ENCODE measurements at places on chromosomes 12 and 14.

- no peaks in the 10 kb centered on the region for H3K27me3 ChIP-seq
- DNase-seq, result no peak
- no peak overlapping the region for H3K4me3 ChIP-seq
Measured at GRCh38 chr12:133010657-133011297, 24.6 kb downstream of the ZNF26 start.

DNA sequence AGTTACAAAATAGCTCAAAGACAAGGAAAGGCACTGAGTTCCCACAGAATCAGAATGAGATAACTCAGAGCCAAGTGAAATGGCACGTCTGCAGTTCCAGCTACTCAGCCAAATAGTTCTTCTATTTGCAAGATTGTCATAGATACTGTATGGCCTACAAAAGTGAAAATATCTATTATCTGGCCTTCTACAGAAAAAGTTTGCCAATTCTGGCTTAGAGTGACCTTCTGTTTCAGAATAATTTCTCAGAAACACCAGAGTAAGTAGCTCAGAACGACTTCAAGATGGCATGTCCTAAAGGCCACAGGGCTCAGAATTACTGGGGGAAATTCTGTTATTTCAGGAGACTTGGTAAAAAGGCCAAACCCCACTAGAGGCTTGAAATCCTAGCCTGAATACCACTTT lies 10.7 kb upstream of the RTRAF start:
- DNase-seq, result no peak
- no peaks in the 10 kb centered on the region for H3K4me1 ChIP-seq
- H3K4me3 ChIP-seq, result no peak overlapping the region
- H3K27ac ChIP-seq, result no peak overlapping the region

DNA sequence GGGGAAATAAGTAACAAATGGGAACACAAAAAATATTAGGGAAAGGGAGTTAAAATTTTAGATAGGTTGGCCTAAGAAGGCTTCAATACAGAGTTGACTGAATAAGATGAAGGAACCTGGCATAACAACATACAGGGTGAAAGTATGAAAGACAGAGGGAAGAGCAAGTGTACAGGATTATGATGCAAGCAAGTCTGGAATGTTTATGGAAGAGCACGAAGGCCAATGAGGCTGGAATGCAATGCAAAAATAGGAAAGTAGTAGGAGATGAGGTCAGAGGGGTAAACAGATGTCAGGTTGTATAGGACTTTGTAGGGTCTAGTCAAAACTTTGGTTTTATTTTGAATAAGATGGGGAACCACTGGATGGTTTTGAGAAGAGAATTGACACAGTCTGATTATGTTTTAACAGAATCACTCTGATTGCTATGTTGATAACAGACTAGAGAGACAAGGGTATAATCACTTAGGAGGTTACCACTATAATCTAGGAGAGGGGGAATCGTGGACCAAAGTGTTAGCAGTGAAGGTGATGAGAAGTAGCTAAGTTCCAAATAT lies 96.8 kb downstream of the OSBPL8 start:
- no peaks in the 10 kb centered on the region for H3K4me1 ChIP-seq
- H3K27me3 ChIP-seq, result no peaks in the 10 kb centered on the region
- H3K4me3 ChIP-seq, result no peak overlapping the region

GRCh38 chr14:81208489-81208888 lies 12.3 kb downstream of the GTF2A1 start:
- H3K4me3 ChIP-seq, result no peak overlapping the region
- H3K27me3 ChIP-seq, result no peaks in the 10 kb centered on the region
- H3K36me3 ChIP-seq, result peaks cover 6% of the 10 kb centered on the region
- no peak for DNase-seq
- H3K4me1 ChIP-seq, result no peaks in the 10 kb centered on the region

DNA sequence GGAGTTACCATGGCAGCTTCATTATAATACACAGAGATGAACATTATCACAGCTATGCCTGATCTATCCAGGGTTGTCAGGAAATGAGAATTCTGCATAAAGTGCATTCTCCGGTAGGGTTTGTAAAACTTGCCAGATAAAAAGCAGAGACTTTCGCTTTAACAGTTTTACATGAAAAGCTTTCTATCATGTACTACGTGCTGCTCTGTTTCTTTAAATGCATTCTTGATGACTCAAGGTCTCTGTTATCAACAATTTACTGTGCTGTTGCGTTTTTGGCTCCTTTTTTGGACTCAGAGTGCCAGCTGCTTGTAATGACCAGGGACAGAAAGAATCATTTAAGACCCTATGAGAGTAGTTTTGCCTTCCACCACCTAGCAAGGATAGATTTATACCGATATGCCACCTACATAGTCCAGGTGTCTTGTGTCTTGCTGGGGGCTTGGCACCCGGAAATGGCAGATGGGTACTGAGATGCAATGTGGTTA lies 371.2 kb downstream of the BTG1 start:
- H3K27me3 ChIP-seq, result no peaks in the 10 kb centered on the region
- no peaks in the 10 kb centered on the region for H3K36me3 ChIP-seq
- H3K4me1 ChIP-seq, result peaks cover 4% of the 10 kb centered on the region
- H3K4me3 ChIP-seq, result no peak overlapping the region
- DNase-seq, result peak; percentile 62
- peak overlapping the region; percentile 4 for H3K27ac ChIP-seq

- H3K27me3 ChIP-seq, result no peaks in the 10 kb centered on the region
- H3K4me1 ChIP-seq, result peaks cover 3% of the 10 kb centered on the region
- H3K36me3 ChIP-seq, result no peaks in the 10 kb centered on the region
- no peak for DNase-seq
Measured at GRCh38 chr12:130133851-130134562, 28.3 kb upstream of the FZD10 start.

DNA sequence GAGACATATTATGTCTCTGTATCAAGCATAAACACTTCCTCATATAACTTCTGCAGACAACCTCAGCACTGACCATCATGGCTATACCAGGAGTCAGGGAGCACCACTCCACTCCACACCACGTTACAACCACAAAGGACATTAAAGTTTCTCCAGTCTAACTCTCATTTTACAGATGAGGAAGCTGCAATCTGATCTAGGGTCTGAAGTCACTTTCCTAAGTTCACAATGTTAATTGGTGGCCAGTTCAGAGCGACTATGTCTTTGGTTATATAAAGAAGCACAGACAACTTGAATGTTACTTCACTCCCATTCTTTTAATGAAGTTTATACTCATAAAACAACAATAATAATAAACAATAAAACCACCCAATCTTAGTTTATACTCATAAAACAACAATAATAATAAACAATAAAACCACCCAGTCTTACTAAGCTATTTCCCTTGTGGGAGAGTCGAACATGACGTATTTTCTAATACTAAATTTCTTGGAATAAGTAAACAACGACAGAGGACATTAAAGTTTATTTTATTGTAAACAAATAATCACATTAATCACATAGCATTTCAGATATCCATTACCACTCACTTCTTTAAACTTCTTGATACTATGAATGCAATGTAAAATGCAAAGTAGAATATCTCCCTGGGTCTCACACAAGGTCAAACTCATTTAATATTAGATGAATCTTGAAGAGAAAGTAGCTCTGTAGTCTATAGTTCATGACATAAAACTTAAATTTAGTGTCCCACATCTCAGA lies 72.4 kb upstream of the SSTR1 start:
- H3K4me1 ChIP-seq, result no peaks in the 10 kb centered on the region
- no peak overlapping the region for H3K4me3 ChIP-seq
- H3K36me3 ChIP-seq, result no peaks in the 10 kb centered on the region
- no peak overlapping the region for H3K27ac ChIP-seq
- no peaks in the 10 kb centered on the region for H3K27me3 ChIP-seq

DNA sequence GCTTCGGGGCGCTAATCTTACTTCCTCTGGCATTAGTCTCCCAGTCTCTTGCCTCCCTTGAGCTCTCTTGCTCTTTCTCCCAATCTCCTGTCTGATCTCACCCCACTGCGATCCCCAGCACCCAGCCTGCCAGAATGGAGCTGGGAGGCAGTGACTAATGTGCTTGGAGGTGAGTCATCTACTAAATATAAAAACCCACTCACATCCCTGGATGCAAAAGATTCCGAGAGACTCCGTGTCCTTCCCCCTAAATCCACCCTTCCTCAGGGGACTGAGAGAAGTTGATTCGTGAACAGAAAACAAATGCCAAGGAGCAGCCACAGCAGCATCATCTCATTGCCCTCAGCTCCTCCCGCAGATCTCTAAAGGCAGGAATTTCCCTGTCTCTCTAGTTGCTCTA lies 45.7 kb upstream of the KCNA5 start:
- no peaks in the 10 kb centered on the region for H3K27me3 ChIP-seq
- no peak overlapping the region for H3K27ac ChIP-seq
- H3K4me1 ChIP-seq, result no peaks in the 10 kb centered on the region
- H3K4me3 ChIP-seq, result no peak overlapping the region

DNA sequence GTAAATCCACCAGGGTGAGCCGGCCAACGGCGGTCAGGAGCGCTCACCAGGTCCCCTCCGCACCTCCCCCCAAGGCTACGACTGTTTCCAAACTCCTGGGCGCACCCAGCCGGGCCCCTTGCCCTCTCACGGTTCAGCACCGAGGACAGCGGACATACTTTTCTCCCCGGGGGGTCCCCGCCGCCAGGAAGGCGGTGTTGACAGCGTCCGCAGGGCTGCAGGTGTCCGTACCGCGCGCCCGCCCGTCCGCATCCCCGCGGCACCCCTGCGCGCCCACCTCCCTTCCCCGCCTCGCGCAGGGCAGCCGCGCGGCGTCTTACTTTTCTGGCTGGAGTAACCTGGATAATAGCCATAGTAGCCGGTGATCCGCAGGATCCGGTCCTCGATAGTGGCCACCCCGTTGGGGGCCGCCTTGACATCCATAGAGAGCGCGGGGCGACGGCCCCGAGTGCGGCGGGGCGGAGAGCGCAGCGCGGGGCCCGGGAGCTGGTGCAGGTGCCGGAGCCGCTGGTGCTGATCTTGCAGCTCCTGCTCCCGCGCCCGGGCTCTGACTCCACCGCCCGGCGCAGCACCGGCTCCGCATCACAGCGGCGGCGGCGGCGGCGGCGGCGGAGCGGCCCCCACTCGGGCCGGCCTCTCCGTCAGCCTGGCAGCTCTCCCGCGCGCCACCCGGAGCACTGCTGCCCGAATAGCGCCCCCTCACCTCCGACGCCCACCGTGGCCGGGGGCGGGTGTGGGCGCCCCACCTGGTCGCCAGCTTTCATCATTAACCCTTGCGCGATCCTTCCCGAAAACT lies at the start of gene SLC35F4:
Gene SLC35F4 (minus strand): TSS at position 690 of the 796 bp plus-strand sequence.
- DNase-seq, result no peak
- H3K36me3 ChIP-seq, result no peaks in the 10 kb centered on the region
- H3K4me3 ChIP-seq, result peak within 1 kb of the TSS; percentile 43

DNA sequence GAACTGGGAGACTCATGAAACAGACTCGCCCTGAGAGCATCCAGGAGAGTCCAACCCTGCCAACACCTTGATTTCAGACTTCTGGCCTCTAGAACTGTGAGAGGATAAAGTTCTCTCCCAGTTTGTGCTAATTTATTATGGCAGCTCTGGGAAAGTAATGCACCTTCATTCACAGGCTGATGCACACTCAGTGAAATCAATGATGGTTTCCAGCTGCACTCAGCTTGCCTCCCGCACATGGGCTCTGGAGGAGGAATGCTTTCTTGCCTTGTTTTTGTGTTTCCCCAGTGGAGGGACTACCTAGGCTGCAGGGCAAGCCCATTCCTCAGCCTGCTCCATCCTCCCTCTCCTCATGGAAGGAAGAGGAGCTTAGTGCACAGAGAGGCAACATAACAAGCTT lies 45.7 kb downstream of the TMEM132C start:
- no peak overlapping the region for H3K27ac ChIP-seq
- no peaks in the 10 kb centered on the region for H3K36me3 ChIP-seq

DNA sequence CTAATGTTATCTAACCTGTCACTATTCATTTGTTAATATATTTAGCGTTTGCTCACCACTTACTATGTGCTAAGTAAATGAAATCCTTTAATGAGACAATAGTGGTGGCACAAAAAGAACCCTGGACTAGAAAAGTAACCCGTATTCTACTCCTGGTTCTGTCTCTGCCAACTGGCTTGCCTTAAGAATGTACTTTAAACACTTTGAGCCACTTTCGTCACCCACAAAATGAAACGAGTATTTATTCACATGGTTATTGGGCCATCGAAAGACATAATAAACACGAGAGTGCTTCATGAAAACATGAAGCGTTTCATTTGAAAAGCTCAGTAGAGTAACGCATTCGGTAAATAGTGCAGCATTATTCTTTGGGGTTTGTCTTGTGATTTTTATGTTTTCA lies 254.7 kb downstream of the EGLN3 start:
- H3K36me3 ChIP-seq, result no peaks in the 10 kb centered on the region
- H3K4me3 ChIP-seq, result no peak overlapping the region
- no peak for DNase-seq
- no peaks in the 10 kb centered on the region for H3K27me3 ChIP-seq

GRCh38 chr14:21215879-21216251 lies 53.4 kb downstream of the HNRNPC start:
- H3K4me1 ChIP-seq, result peaks cover 9% of the 10 kb centered on the region
- H3K36me3 ChIP-seq, result peaks cover 31% of the 10 kb centered on the region
- H3K27ac ChIP-seq, result no peak overlapping the region
- DNase-seq, result no peak

DNA sequence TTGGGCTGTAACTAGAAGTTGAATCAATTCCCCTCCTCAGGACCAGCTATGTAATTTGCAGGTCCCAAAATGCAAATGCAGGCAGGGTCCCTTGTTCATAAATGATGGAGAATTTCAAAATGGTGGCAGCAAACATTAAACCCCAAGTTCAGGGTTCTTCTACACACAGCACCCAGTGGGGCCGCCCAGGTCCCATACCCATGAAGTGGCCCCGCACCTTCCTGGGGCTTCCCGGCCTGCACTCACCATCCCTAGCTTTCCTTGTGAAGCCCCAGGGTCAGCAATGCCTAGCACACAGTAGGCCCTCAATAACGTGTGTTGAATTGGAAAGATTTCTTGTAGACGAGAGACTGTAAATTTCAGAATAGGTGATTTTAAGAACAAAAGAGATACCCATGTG lies 76.0 kb downstream of the NTF3 start:
- H3K36me3 ChIP-seq, result no peaks in the 10 kb centered on the region
- H3K27ac ChIP-seq, result no peak overlapping the region
- peaks cover 9% of the 10 kb centered on the region for H3K4me1 ChIP-seq

GRCh38 chr14:101561145-101561896 lies at the start of gene DIO3:
DIO3 (plus strand) TSS chr14:101561495.
- H3K4me3 ChIP-seq, result peak within 1 kb of the TSS; percentile 76
- peaks cover 41% of the 10 kb centered on the region for H3K27me3 ChIP-seq
- H3K36me3 ChIP-seq, result peaks cover 5% of the 10 kb centered on the region
- no peak for DNase-seq
- H3K4me1 ChIP-seq, result peaks cover 19% of the 10 kb centered on the region

GRCh38 chr14:44135972-44136371 lies 371.1 kb downstream of the FSCB start:
- H3K4me1 ChIP-seq, result no peaks in the 10 kb centered on the region
- H3K4me3 ChIP-seq, result no peak overlapping the region
- no peak for DNase-seq
- H3K27ac ChIP-seq, result no peak overlapping the region
- H3K27me3 ChIP-seq, result no peaks in the 10 kb centered on the region

DNA sequence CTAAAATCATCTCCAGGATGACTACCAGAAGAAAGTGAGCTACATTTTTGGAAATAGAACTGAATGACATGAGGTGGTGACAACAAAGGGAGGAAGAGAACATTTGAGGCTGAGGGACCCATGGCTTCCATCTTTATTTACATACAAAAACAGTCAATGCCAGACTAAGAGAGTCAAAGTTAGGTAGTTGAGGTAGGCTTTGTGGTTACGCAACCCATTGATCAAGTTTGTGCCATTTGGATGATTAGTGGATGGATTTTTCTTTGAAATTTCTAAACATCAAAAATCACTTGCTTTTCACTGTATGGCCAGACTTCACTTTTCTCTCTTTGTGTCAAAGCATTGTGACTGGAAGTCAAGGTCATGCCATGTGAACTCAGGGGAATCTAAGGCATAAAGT lies 22.9 kb downstream of the ASCL1 start:
- no peaks in the 10 kb centered on the region for H3K4me1 ChIP-seq
- no peak for DNase-seq
- no peak overlapping the region for H3K4me3 ChIP-seq
- no peak overlapping the region for H3K27ac ChIP-seq
